ENCODE measurements at places on chromosomes 13 and 19.

DNA sequence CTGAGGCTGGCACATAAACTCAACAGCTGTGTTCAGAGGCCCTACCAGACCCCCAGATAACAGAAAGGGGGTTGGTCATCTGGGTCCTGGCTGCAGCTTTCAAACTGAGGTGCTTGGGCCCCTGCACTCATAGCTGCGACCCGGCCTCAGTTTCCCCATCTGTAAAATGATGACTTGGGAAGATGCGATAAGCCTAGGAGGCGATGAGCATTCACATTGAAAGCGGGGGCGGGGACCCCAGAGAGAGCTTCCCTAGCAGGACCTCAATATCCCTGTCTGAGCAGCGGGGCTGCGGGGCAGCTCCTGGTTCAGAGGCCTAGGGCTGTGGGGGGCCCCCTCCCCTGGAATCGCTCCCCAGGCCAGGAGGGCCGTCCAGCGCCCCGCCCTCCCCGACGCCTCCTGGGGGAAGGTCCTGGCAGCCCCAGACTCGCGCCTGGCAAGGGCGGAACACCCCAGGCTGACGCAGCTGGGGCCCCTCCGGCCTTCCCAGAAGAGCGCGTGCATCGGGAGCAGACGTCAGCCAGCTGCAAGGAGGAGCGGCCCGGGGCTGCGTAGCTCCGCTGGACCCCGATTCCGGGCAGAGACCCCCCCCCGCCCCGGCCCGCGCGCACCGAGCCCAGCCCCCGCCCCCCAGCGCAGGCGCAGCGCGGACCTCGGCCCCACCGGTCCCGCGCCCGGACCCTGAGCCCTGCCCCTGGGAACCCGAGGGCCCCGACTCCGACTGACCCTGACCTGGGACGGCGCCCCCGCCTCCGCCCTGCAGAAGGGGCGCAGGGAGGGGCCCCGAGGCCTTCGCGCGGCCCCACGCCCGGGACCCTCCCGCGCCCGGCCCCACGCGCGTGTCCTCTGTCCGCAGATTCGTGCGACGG lies 3.5 kb downstream of the FSTL3 start:
- peak; percentile 91 for DNase-seq

DNA sequence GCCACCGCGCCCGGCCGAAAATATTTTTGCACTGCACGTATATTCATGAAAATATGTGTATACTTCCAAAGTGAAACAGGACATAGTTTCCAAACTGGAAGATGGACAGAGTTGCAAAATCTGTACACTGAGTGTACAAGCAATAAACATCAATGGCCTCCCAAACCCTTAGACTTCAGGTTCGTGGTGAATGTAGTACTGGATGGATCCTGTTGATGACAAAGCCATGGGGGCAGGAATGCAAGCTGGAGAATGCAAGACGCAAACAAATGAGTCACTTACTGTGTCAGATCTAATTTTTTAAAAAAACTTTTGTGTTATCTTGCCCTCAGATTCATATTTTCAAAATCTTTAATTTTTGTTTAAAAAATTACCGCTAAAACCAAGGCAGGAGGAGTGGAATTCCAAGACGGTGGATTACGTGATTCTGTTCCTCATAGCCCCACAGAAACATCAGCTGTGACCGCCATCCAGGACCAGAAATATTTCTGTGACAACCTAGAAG lies 12.7 kb upstream of the LILRA2 start:
- no peak for DNase-seq

- peak; percentile 78 for DNase-seq
Observed at GRCh38 chr19:4811328-4812131, 20.0 kb downstream of the TICAM1 start.

DNA sequence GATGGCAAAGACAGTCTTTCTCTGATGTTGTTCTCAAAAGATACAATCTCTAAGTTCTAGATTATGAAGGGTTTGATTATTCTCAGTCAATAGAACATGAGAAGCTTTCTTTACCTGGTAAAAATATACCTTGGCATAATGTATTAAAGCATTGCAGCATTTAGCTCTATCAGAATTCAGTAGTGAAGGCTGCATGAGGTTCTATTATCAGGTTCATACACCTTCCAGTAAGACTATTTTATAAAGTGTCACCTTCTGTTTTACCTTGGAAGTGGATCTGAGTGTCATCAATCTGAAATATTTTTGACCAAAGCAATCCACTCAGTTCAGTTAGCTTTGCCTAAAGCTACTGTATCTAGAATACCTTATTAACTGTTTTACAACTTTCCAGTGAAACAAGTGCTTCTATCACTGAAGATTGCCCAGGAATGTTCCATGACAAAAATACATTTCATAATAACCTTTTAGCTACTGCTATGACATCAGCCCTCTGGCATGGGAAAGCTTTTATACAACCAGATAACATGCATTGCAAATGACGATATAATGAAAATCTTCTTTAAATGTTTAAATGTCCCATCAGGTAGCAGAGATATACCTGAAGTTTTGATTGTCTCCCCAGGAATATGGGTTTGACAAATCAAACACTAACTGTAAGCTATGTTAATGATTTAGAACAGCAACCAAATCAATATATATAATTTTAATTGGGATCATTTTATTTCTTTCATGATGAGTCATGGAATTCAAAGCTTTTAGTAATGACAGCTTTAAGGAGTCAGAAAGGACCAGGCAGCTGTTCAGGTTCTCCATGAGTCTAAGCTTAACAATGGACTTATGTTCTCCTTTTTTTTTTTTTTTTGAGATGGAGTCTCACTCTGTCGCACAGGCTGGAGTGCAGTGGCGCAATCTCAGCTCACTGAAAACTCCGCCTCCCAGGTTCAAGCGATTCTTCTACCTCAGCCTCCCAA lies 72.2 kb downstream of the UFM1 start:
- DNase-seq, result no peak

DNA sequence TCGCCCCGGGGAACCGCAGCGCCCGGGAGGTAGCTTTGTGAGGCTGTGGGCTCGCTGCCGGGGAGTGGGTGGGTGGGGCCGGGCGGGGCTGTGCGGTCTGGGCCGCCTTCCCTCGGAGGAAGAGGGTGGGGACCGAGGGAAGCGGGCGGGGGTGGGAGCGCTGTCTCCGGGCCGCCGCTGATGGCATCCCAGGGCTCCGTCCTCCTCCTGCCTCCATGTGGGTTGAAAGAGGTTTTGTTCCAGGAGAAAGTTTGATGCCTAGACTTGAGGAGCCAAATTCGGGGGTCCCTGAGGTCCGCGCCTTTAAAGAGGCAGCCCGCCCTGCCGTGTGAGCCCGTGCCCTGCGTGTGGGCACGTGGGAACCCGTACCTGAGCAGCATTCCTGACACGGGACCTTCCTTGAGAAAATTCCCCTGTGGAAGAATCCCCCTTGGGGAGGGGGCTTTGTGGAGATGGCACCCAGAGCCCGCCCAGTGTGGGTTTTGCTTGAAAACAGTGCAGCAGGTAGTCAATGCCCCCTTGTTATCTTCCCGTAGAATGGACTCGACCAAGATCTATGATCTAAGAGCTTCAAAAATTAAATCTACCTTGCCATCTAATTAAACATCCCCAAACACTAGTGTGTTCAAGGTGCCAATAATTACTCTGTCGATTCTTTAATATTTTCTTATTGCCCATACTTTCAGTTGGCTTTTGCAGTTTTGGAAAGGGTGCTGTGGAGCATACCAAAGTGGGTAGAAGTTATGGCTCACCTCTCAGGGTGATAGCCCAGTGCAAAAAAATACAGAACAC lies 107.8 kb downstream of the RXFP2 start:
- DNase-seq, result no peak

- no peak for DNase-seq
Observed at GRCh38 chr19:45502111-45502510, 3.9 kb downstream of the PPM1N start.

DNA sequence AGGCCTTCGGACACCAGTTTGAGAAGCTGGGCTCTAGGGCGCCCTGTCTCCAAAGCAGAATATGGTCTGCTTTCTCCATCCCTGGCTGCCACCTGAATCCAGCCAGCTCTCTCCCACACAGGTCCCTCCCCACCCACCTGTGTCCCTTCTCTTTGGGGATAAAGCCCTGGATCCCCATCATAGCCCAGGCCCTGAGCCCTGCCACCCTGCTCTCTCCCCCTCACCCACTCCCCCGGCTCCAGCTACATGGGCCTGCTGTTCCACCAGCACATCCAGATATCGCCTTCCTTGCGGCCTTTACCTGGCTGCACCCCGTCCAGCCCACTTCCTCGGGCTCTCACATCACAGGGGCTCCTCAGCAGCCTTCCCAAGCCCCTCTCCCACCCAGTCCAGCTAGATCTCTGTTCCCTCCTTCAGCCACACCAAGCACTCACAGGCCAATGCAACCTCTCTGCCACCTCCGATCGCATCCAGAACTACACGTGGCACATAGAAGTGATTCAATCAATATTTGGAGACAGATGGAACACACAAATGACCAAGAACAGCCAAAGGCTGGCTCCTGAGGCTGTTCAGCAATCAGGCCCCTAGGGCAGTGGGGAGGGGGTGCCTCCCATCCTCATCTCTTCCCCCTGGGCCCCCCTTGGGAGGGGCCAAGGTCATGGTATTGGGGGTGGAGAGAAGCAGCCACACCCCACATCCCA lies 7.6 kb downstream of the AKT2 start:
- DNase-seq, result no peak

GRCh38 chr13:99809926-99810325 lies 161.6 kb downstream of the ZIC5 start:
- DNase-seq, result no peak

- DNase-seq, result no peak
Observed at GRCh38 chr19:47124937-47125668, 5.5 kb upstream of the SAE1 start.

DNA sequence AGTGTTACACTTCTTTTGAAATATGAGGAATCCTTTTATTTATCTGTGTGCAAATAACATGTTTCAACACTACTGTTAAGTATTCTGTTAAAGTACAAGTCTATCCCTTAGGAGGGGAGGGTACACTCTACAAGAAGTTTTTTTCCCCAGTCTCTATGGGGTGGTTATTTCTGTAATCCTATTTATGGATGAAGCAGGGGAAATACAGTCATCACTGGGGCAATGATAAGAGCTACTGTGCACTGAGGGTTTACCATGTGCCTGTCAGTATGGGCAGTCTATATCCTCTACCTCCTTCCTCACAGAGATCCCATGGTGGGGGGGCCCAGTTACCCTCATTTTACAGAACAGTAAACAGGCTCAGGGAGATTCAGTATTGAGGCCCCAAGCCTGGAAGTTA lies 16.6 kb upstream of the TRIM13 start:
- DNase-seq, result no peak

DNA sequence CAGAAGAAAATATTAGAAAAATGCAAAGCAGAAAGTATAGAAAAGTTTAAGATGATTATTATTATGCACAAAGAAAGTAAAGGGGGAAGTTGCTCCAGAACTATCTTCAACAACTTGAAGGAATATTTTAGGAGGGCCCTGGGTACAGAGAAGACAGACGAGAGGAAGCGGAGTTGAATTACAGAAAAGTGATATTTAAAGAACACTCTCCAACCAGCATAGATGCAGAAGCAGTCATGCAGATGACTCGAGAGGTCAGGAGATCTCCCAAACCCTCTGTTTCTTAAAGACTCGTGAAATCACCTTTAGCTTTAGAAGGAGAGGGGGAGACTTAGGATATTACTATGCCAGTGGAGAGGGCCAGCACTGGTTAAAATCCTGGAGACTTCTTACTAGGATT lies 8.5 kb upstream of the SHISA2 start:
- no peak for DNase-seq

- no peak for DNase-seq
Observed at GRCh38 chr19:53571339-53571738, 33.4 kb downstream of the ZNF331 start.

DNA sequence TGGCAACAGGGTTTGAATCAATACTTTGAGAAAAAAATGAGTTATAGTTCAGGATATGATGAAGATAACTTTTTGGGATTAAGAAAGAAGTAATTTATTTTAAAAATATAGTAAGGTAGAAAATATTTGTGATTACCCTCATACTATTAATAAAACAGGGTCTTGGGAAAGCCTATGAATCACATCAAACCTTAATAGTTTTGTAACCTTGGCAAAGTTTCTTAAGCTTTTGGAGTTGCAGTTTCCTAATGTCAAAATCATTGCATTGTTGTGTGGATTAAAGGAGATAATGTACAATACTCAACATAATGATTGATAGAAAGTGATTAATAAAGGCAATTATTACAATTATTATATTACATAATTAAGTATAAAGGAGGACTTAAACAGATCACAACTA lies 149.0 kb downstream of the LMO7 start:
- no peak for DNase-seq

GRCh38 chr19:19743176-19743575 lies 10.3 kb upstream of the ZNF14 start:
- no peak for DNase-seq

DNA sequence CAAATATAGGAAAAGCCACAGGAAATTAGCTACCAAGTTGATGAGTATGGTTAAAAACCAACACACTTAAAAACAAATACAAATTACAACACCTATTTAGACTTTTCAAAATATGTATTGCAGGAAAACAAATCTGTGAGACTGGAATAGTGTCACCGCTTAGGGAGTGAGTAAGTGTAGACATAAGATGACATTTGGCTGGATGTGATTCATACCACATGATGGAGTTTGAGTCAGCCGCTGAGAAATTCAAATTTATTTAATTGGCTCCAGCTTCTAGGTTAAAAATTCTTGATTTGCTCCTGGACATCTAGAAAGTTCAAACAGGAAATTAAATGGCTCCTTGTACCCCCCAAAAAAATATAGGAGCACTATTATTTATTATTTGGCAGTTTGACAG lies 531.7 kb downstream of the SLITRK1 start:
- DNase-seq, result no peak

GRCh38 chr19:8578642-8579265 lies 1.5 kb upstream of the MYO1F start:
- peak; percentile 79 for DNase-seq

GRCh38 chr13:95180513-95181245 lies 120.6 kb downstream of the ABCC4 start:
- no peak for DNase-seq

GRCh38 chr19:31880283-31880682 lies 465.1 kb upstream of the ZNF507 start:
- DNase-seq, result no peak

DNA sequence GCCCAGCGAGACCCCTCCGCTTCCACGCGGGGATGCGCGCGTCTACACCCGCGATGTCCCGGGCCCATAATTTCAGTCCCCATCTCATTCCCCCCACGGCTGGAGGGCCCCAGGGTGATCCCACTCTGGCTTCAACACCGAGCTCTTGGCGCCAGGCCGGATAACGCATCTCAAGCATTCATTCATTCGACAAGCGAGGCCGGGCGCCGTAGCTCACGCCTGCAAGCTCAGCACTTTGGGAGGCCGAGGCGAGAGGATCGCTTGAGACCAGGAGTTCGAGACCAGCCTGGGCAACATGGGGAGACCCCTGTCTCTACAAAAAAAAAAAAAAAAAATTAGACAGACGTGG lies 5.9 kb downstream of the ANGPTL6 start:
- DNase-seq, result no peak

DNA sequence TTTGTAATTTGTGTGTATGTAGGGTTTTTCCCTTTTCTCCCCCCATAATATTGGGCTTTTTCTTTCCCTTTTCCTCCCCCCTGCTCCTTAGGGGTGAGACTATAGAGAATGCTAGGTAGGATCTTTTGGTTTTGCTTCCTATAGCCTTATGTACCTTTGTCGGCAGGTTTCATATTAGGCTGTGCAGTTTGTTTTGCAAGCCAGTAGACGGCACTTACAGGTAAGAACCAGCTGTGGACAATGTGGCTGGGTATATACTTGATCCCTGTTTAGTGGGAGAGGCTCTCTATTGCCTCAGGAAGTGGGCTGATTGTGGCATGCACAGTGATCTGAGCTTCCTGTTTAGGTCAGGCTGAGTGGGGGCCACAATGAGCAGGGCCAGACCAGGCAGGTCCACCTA lies 359.2 kb upstream of the OBI1 start:
- DNase-seq, result no peak

- DNase-seq, result no peak
Observed at GRCh38 chr19:50384685-50385535, 763 bp downstream of the POLD1 start.

All from right hindlimb (tissue), 1 donor.